ENCODE measurements at places on chromosomes 13 and 19. TPM values are rescaled to one million over a fixed set of nuclear protein-coding genes. Genes with fewer than 3 reads are reported as not detected.

DNA sequence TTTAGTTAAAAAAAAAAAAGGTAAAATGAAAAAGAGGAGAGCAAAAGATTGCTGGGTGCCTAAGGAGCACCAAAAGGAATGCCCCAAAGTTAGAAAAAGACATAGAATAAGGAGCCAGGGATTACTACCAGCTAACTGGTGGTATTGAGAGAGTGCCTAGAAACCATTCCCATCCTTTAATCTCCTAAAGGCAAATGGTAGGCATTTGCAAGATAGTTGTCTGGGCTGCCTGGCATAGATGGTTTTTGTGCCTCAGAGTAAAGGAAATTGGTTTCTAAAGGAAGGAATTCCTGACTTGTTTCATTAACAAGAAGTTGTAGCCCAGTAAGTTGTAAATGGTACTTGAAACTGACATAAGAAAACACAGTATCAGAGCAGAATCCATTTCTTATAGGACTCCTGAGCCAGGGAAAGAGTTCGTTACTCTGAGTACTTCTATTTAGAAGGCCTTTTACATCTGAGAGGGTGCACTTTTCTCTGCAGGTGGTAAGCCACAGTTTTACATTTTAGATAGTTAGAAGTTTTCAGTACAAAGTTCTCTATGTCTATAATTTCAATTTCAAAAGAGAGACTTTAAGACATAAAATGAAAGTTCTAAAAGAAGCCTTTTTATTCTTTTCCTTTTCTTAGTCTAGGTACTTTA is 92.6 kb downstream of the OLFM4 start:
- H3K36me3 ChIP-seq, result no peaks in the 10 kb centered on the region
- H3K27ac ChIP-seq, result no peak overlapping the region
- H3K4me3 ChIP-seq, result no peak overlapping the region

GRCh38 chr19:10749435-10750384 is 31.8 kb downstream of the DNM2 start:
- no peaks in the 10 kb centered on the region for H3K27me3 ChIP-seq
- H3K27ac ChIP-seq, result peak overlapping the region; percentile 74
- no peak for DNase-seq
- H3K4me1 ChIP-seq, result peaks cover 82% of the 10 kb centered on the region
- H3K4me3 ChIP-seq, result no peak overlapping the region

- H3K36me3 ChIP-seq, result peaks cover 45% of the 10 kb centered on the region
- H3K27ac ChIP-seq, result peak overlapping the region; percentile 69
- H3K4me1 ChIP-seq, result peaks cover 48% of the 10 kb centered on the region
- H3K27me3 ChIP-seq, result no peaks in the 10 kb centered on the region
Measured at GRCh38 chr19:17754634-17755442, 3.6 kb downstream of the FCHO1 start.

DNA sequence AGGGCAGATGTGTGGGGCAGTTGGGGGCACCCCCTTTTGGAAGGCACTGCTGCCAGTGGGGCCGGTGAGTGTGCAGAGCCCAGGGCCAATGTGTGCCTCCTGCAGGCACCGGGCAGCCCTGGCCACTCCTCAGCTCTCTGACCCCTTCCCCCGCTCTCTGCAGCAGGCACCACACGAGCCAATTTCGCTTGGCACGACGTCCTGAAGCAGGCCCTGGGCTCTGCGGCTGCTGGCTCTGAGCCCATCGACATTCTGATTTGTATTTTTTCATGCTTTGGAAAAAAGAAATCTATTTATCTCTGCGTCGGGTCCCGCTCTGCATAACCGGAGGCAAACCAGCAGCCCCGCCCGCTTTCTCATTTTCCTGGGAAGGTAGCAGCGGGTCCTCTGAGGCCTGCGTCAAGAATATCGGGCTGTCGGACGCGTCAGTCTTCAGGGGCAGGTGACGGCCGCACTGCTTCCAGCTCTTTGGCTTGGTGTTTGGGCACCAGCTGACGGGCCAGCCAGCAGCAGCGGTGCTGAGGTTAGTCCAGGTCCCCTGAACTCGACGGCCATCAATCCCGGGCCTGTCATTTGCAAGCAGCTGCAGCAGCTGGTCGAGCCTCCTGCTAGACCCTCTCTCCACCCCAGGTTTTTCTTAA is 134.3 kb downstream of the KDM4B start:
- no peaks in the 10 kb centered on the region for H3K27me3 ChIP-seq
- H3K4me3 ChIP-seq, result no peak overlapping the region
- DNase-seq, result no peak
- peaks cover 27% of the 10 kb centered on the region for H3K36me3 ChIP-seq

DNA sequence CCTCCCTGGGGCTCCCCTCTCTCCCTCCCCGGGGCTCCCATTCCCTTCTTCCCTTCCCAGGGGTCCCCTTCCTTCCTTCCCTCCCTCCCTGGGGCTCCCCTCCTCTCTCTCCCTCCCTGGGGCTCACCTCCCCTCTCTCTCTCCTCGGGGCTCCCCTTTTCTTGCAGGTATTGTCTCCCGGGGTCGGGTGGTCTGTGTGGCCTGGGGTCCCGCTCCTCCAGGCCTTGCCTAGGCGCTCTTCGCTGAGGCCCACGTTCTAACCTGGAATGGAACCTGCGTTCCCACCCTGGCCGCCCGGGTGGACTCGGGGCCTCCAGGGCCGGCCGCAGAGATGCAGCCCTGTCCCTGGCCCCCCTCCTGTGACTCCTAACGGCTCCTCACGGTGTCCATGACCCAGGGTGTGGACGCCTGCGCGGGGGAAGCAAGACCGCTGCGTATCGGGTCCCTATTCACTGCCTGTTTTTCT is 940 bp upstream of the DCUN1D2 start:
- DNase-seq, result no peak
- H3K36me3 ChIP-seq, result peaks cover 13% of the 10 kb centered on the region
- peaks cover 66% of the 10 kb centered on the region for H3K4me1 ChIP-seq
- H3K27ac ChIP-seq, result peak overlapping the region; percentile 72
- H3K4me3 ChIP-seq, result peak overlapping the region; percentile 75

GRCh38 chr19:55145232-55145631 is 3.8 kb downstream of the TNNT1 start:
- peaks cover 27% of the 10 kb centered on the region for H3K27me3 ChIP-seq
- no peaks in the 10 kb centered on the region for H3K36me3 ChIP-seq
- peaks cover 4% of the 10 kb centered on the region for H3K4me1 ChIP-seq
- no peak overlapping the region for H3K4me3 ChIP-seq
- no peak overlapping the region for H3K27ac ChIP-seq

- peaks cover 34% of the 10 kb centered on the region for H3K27me3 ChIP-seq
- peaks cover 6% of the 10 kb centered on the region for H3K4me1 ChIP-seq
- H3K36me3 ChIP-seq, result no peaks in the 10 kb centered on the region
- no peak for DNase-seq
- H3K27ac ChIP-seq, result no peak overlapping the region
Measured at GRCh38 chr13:27007166-27007565, 164.4 kb downstream of the USP12 start.

MICU2 gene
- total RNA-seq, result 33.9 TPM

CLEC17A gene
- total RNA-seq, result not detected

SIAH3 gene
- total RNA-seq, result 0.08 TPM
